ENCODE measurements at places on chromosomes 6 and 20.
A peak's percentile ranks its signal among the peaks of the same experiment; 100 is the strongest.

DNA sequence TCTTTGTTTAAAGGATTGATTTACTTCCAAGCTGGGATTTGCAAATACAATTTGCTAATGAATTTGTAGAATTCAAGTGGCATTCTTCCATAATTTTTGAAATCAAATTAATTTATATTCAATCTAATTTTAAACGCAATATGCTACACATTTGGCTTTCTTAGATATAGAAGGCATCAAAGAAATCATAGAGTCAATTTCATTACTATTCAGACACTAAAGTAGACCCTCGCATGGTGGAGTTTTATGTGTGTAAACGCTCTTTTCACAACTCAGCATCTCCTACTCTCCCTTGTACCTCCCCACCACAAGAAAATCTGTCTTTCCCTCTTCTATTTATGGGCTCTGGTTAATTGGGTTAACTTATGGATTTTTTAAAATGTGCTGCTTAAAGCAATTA, 144.3 kb downstream of the DOK5 start:
- DNase-seq: no peak

DNA sequence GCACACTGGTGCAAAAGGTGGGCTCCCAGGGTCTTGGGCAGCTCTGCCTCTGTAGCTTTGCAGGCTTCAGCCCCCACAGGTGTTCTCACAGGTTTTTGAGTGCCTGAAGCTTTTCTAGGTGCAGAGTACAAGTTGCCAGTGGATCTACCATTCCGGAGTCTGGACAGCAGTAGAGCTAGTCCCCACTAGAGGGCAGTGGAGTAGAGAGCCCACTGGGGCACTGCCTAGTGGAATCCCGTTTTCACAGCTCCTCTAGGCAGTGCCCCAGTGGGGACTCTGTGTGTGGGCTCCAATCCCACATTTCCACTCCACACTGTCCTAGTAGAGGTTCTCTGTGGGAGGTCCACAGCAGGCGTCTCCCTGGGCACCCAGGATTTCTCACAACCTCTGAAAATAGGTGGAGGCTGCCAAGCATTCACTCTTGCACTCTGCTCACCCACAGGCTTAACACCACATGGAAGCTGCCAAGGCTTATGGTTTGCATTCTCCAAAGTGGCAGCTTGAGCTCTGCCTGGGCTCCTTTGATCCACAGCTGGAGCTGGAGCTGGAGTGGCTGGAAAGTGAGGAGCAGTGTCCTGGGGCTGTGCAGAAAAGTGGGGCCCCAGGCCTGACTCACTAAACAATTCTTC, 86.3 kb upstream of the PROKR2 start:
- DNase-seq: peak; percentile 6

- DNase-seq: no peak
These were observed at the start of gene RSPH9 for GRCh38 chr6:43644940-43645612. TSS of gene RSPH9 (plus strand) at chr6:43645036. CDS start at chr6:43645099, 63 bp downstream.

GRCh38 chr6:16804546-16805242, 43.4 kb upstream of the ATXN1 start:
- no peak for DNase-seq

DNA sequence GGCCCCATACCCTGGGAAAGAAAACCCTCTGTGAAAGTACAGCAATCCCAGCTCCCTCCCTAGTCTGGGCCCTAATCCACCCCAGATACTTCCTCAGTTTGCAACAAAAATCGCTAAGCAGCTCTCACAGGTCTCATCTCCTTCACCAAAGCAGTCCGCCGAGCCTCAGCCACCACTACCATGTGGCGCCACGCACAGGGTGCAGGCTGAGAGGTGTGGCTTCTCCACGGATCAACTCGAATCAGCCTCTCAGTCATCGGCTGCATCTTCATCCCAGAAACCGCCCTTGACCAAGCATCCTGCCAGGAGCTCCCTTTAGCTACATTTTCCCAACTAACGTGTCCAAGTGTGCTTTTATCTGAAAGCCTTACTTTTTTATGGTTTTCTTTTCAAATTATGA, 50.7 kb downstream of the ANKRD60 start:
- no peak for DNase-seq

GRCh38 chr6:93848031-93848742, 428.8 kb upstream of the EPHA7 start:
- DNase-seq: no peak

- DNase-seq: peak; percentile 45
These were observed 11.5 kb downstream of the ITPR3 start for GRCh38 chr6:33632558-33633039.

- no peak for DNase-seq
These were observed 16.9 kb downstream of the ZNF217 start for GRCh38 chr20:53576586-53577318.

DNA sequence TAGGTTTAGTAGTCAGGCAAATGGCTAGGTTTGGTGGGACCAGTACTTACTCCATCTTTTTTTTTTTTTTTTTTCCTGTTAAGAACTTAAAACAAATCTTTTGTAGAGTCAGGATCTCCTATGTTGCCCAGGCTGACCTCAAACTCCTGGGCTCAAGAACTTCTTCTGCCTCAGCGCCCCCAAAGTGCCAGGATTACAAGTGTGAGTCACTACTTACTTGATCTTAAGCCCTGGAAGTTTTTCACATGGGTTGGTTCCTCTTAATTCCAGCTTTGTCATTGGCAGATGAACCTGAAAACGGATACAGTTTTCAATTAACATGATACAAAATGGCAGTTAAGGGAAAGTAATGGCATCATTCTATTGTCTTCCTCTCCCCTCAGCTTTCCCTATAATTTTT, 179.4 kb upstream of the JAG1 start:
- DNase-seq: no peak

DNA sequence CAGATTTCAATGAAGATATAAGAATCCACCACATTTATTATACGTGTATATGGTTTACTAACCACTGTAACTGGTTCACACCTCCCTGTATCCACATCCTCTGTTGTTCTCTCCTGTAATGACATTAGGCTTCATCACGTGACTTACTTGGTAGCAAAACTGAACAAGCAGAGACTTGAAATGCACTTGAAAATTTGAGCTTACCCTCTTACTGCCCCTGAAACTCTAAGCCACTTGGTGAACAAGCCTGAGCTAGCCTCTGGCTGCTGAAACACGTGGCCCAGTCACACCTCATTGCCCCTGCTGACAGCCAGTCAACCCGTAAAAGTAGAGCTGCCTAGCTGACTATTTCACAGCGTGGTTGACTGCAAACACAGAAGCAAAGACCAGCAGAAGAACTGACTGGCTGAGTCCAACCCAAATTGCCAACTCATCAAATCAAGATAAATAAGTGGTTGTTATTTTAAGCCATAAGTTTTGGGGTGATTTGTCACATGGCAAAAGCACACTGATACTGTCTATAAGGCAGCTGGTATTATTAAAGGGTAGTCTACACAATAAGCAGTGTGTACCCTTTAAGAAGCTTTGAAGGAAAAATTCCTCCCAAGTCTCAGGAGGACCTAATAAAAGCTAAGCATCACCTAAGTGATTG, 109.0 kb downstream of the RALGAPA2 start:
- DNase-seq: no peak

DNA sequence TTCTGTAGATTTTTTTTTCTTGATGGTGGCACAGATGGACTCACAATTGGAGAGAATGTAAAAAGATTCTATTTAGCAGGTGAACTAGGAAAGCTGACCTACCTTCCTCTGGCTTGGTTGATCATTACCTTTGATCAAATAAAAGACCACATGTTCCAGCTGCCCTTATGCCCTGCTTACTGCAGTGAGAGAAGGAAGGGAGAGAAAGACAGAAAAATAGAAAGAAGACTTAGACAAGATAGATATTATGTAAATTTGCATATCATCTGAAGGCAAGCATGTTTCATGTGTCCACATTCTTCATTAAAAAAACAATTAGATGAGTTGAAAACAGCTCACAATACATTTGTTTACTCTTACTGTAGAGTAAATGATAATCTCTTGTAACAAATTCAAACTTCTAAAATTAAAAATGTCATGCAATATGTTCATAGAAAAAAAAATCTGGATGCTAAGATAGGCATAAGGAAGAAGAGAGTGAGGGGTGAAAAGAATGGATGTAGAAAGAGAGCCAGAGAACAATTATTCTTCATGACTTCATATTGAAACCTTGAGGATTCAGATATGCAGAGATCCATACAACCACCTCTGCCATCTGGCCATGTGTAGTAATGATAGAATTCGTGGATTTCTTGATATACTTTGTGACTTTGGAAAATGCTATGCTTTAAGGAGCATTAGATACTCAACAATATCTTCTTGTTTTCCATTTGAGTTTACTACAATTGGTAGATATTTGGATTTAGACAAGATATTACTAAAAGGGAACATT, 71.7 kb downstream of the RFX6 start:
- no peak for DNase-seq

GRCh38 chr6:143166247-143166695, 105.6 kb downstream of the AIG1 start:
- no peak for DNase-seq

- no peak for DNase-seq
These were observed 100.6 kb upstream of the SALL4 start for GRCh38 chr20:51902933-51903332.

GRCh38 chr6:21588481-21589351, 4.8 kb upstream of the SOX4 start:
- no peak for DNase-seq

DNA sequence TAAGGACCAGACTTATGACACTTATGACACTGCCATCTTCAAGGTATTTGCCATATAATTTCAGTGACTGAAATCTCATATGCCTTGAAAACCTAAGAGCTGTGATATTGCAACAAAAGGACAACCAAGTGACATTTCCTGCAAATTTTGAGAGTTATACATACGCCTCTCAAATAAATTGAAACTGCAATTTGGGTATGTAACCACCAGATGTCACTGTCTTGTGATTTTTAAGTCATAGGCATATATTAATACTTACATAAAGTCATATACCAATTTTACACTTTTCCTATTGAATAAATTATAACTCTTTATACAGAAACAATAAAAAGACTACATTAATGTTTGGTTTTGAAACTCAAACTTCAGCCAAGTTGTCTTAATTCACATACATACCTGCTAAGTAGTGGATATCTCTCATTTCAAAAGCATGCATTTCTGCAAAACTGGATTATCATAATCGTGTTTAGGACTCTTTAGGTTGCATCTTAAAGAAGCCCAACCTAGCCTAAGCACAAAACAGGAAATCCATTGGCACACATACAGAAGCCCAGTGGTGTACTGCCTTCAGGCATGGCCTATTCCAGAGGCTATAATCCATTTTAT, 180.2 kb downstream of the PACRG start:
- no peak for DNase-seq
